Activated naive CD4-positive, alpha-beta T cell treated with Interleukin-2 at 50 U/mL for 16 hours (primary cell): ENCODE measurements at places on chromosomes 13 and 19.

DNA sequence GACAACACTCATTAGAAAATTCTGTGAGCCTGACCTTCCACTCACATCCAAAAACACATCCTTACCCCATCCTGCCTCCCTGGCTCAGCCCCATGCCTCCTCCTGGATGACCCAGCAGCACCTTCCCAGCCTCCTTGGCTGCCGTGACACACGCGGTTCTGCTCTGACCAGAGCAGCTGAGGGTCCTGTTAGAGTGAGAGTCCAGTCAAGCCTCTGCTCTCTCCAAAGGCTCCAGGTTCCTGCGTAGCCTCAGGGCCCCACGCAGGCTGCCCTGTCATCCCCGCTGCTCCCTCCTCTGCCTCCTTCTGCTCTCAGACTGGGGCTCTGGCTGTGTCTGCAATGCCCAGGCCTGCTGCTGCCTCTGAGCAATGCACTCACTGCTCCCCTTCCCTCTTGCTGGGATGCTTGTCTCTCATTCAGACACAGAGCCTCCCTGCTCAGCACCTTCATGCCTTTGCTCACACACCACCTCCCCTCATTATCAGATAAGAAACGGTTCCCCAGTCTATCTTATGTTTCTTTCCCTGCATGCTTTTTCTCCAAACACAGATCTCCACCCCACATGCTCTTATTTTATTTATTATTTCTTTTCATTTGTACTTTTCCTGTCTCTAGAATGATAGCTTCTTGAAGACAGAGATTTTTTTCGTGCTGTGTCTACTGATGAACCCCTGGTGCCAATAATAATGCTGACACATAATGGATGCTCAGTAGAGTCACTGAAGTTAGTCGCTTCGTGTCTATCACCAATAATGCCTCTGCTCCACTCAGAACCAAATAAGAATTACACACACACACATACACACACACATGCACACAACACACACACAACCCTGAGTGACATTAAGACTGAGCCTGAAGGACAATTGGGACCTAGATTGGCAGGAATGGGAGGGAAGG, 10.2 kb upstream of the SIGLEC6 start:
- DNase-seq = no peak

GRCh38 chr13:96646515-96647211, 347.6 kb downstream of the OXGR1 start:
- no peak for DNase-seq

GRCh38 chr13:33189470-33189869, 96.1 kb downstream of the STARD13 start:
- no peak for DNase-seq

DNA sequence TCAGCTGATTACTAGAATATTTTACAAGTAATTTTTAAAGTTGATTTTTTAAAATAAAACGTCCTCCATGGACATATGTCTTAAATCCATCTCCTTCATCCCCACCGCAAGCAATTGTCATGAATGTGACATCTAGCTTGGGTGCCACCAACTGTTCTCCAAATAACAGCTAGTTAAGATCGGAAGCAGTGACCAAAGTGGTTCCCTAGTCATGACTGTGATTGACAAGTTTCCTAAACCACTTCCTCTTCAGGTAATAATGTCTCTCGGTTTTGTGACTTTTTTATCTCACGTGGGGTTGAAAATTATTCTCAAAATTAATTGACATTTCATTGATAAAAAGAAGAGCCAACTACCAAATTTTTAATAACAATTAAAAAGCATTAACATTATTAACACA, 135.3 kb upstream of the MIR17HG start:
- DNase-seq = no peak

- no peak for DNase-seq
Measured at GRCh38 chr19:51111606-51112005, 3.4 kb upstream of the CTU1 start.

DNA sequence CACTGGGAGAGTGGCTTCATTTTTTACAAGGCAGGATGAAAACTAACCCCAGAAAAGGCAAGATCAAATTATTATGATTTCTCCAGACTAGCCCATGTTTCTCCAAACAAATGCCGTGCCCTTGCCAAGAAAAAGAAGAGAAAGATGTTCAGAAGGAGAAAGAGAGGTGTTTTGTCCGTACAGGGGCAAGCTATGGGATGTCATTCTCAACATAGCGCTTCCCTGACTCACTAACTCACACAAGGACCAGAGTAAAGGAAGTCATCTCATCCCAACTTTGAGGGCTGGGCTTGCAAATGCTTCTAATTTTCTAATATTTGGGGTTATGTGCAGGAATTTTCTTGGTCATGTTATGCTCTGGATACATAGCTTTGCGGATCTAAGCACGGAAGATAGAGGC, 224.2 kb upstream of the MAB21L1 start:
- no peak for DNase-seq
